Bronchial epithelial cell (primary cell): ENCODE measurements at places on chromosomes 16 and 17.
A peak's percentile ranks its signal among the peaks of the same experiment; 100 is the strongest.

DNA sequence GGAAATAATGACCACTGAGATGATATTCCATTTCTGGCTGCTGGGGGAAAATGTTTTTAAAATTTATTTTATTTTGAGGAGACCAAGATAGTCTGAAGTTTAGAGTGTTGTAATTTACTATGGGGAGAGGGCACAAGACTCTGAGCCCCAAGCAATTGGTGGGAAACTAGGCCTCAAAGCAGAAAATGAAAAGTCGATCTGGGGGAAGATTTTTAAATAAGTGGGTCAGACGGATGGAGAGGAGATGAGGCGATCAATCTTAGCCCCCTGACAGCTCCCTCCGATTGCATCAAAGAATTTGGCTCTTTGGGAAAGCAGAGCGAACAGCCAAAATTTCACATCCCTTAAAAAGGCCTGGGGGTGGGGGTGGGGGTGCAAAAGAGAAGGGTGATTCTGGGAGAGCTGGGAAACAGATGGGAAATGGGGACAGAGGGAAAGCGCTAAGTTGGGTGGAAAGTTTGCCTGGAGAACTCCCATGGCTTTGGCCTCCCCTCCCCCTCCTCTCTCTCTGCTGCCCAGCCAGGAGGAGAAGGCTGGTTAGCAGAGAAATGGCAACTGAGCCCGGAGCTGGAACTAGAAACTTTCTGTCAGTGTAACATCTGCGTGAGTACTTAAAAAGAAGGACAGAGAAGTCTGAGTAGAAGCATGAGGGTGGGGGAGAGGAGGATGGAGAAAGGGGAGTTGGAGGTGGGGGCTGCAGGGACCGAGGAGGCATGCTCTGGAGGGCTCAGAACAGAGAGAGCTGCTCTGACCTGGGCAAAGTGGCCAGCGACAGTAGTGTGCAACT lies 1.4 kb upstream of the HOXB2 start:
- no peak for DNase-seq

GRCh38 chr17:78393575-78393974 lies 15.1 kb downstream of the PGS1 start:
- DNase-seq: no peak

- DNase-seq: no peak
Measured at GRCh38 chr17:76558198-76559095, 18.6 kb downstream of the PRCD start.

DNA sequence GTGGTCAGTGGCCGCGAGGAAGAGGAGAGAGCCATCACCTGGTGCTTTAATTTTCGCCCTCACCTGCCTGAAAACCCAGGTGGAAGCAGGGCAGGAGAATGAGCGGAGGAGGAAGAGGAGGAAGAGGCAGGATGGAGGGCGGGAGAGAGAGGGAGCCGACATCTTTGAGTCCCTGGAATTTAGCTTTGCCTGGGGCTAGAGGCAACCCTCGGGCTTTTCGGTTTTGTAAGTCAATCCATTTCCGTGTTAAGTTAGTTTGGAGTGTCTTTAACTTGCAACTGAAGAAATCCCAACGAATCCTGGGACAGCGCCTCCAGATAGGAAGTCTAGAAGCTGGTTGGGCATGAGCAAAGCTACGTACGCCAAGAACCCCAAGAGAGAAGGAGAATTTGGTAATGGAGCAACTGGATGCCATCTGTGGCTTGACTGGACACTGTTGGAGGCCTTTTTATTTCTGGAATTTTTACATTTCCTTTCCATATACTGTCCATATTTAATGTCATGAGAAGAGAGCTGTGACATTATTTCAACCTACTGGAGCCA lies 36.9 kb upstream of the ATP2A3 start:
- no peak for DNase-seq

- DNase-seq: no peak
Measured at GRCh38 chr17:28698253-28698941, 13.3 kb downstream of the PROCA1 start.

- peak; percentile 81 for DNase-seq
Measured at GRCh38 chr16:2846511-2847310, 11.3 kb downstream of the PRSS22 start.

- no peak for DNase-seq
Measured at GRCh38 chr17:28726226-28726626, at the start of gene TLCD1. Gene TLCD1, minus strand, starts transcription at chr17:28726233. Its CDS starts 136 bp downstream, at chr17:28726097.

GRCh38 chr16:82657786-82658185 lies 31.0 kb downstream of the CDH13 start:
- DNase-seq: no peak

GRCh38 chr17:28812748-28813377 lies 29.7 kb downstream of the FAM222B start:
- DNase-seq: peak; percentile 39

DNA sequence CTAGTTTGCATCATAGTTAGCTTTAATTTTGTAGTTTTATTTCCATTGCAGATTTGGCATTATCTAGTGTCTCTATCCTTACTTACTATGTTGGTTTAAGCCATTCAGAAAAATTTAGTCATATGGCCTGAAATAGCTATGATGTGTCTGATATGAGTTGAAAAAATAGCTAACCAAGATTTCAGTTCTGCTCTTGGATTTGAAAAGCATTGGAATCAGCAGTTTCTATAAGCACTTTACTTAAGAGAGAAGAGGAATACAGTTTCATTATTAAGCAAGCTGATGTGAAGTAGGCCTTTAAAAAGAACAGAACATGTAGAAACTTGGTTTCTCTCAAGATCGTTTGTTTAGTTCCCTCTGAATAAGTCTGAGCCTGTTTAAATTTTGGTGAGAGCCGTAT lies 25.9 kb downstream of the LPCAT2 start:
- DNase-seq: peak; percentile 80

DNA sequence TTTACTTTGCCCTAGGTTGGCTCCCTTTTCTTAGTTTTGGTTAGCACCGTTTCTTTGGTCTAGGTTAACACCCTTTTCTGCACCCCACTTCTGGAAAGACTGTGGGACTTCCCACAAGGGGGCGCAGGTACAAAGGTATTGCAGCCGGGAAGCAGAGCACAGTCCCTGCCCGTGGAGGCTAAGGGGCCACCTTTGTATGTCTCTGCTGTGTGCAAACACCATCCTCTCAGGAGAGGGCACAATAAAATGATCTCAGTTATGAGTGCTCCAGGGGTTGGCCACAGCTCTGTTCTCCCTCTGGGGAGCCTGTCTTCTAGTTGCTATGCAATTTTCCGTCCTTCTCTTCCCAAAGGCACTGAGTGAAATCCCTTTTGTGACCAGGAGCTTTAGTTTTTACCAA lies 28.4 kb upstream of the TMC5 start:
- peak; percentile 56 for DNase-seq

GRCh38 chr16:23557779-23558702 lies 514 bp downstream of the UBFD1 start:
- DNase-seq: peak; percentile 25

GRCh38 chr16:2288726-2289125 lies 20.8 kb upstream of the RNPS1 start:
- DNase-seq: no peak

GRCh38 chr17:46894476-46895151 lies 28.3 kb upstream of the GOSR2 start:
- no peak for DNase-seq

DNA sequence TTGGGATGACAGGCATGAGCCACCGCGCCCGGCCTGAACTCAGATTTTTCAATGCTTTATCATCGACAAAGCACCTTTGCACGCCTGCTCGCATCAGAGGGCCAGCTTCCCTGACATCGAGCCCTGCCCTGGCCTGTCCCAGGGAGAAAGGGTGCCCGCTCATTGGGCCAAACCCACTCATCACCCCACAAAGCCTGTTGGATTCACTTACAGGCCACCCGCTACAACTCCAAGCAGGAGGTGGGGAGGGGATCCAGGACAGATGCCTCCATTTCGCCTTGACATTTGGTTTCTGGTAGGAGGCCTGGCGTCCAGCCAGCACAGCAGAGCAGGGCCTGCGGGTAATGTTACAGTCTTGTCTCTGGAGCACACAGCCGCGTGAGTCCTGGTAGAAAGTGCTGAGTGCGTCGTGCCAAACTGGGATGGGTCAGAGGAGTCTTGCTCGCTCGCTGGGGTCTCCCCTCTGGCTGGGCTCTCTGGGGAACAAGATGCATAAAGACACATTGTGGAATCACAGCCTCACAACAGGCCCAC lies 19.8 kb downstream of the SMTNL2 start:
- peak; percentile 11 for DNase-seq

DNA sequence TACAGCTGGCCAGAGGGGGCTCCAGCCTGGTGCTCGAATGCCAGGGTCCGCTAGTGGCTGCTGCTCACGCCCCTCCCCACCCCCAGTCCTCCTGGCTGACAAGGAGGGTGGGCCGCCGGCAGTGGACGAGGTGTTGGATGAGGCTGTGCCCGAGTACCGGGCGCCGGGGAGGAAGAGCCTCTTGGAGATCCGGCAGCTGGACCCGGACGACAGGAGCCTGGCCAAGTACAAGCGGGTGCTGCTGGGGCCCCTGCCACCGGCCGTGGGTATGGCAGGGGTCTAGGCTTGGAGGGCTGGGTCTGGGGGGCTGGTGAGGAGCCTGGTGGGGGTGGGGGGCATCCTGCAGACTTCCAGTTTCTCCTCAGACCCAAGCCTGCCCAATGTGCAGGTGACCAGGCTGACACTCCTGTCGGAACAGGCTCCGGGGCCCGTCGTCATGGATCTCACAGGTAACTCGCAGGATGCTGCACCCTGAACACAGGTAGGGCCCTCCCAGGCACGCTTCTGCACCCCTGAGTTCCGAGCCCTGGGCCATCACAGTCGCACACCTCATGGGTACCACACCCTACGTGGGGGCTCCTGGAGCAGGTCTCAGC lies 1.2 kb upstream of the PDIA2 start:
- DNase-seq: no peak

GRCh38 chr17:40331743-40332641 lies 23.0 kb downstream of the RARA start:
- no peak for DNase-seq

DNA sequence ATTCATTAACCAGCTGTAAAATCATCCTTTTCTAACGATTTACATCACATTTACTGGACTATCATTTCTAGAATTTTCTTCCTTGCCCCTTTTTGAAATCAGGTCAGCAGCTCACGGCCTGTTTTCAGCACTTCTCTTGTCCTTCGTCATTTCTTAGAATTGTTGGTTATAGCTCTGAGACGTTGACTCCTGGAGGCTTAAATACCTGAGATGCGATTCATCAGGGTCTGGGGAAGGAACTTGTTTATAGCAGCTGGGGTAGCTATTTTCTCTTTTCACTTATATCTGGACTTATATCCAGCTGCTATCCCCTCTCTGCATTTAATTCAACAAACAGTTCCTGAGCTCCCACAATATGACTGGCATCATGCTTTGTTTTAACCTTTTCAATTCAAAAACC lies 338.7 kb upstream of the TNRC6C start:
- peak; percentile 66 for DNase-seq

- DNase-seq: peak; percentile 87
Measured at GRCh38 chr17:2122641-2123302, 67.9 kb downstream of the HIC1 start.

- peak; percentile 56 for DNase-seq
Measured at GRCh38 chr16:54342966-54343365, 56.4 kb upstream of the IRX3 start.

DNA sequence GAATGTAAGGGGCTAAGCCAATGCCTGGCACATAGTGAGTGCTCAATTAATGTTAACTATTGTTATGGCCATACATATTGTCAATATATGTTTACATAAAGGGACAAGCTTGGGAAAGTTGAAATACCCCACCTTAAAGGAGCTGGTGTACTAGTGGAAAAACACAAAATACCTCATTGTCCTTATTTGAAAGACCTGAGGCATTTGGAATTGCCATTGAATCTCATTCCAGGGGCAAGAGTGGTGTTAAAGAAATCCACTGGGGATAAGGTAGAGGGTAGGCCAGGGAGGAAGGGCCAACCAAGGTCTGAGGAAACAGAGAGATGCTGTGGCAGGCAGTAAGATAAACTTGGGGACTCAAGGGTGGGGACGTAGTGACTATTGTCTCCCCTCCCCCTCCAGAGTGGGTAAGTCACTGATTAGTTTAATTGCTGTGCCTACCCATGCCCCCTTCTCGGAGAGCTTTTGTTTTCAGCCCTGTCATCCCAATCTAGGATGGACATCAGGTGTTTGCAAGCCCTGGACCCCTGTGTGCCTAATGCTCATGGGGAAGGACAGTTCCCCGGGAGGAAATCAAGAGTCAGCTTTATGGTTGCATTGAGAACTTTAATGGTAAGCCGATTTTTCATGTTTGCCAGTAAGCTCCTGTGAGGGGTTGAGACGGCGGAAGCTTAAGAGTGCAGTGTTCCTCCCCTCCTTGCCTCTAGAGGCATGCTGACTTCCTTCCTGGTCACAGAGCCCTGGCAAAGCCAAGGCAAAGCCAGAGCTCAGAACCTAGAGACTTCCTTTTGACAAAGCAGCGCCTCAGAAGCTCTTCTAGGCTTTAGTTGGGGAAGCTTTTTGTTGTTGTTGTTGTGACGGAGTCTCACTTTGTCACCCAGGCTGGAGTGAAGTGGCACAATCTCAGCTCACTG lies 2.5 kb upstream of the HEATR9 start:
- no peak for DNase-seq

- no peak for DNase-seq
Measured at GRCh38 chr17:63537991-63538692, 12.1 kb upstream of the DCAF7 start.

- no peak for DNase-seq
Measured at GRCh38 chr17:6799738-6800137, 23.7 kb downstream of the FBXO39 start.

DNA sequence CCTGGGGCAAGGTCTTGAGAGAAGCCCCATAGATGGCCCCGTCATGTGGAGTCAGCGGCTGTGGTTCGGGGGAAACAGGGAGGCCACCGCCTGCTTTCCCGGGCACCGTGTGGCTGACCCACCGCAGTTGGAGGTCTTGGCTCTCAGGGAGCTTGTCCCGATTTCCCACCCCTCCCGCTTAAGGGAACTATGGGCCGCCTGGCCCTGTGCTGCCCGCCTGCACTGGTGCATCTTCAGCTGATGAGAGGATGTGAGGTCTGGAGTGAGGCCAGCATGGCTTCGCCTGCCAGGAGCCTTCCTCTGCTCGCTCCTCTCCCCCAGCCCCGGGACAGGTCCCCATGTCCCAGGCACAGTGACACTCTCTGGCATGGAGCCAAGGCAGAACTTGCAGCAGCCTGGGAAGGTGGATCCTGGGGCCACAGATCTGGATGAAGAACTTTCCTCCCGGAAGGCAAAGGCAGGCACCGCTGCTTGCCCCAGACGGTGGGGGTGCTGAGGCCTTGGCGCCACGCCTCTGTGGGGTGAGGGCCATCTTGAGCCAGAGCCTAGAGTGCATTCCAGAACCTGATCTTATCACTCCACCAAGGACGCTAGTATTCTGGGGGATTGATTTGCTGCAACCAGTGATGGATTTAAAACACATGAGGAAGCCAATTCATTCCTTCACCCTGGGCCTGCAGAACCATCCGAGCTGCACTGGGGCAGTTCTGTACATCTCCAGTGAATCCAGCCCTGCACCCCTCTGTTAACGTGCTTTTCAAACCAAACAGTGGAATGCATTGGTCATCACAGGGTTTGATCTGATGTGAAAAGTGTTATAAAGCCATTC lies 178.6 kb upstream of the TNRC6C start:
- DNase-seq: no peak

GRCh38 chr17:21042458-21043295 lies at the start of gene USP22:
Gene USP22, minus strand, starts transcription at chr17:21043011. Its CDS starts 176 bp downstream, at chr17:21042835.
- peak; percentile 71 for DNase-seq

GRCh38 chr17:78111727-78112517 lies 16.6 kb downstream of the TMC6 start:
- DNase-seq: no peak
